Thyroid gland (tissue), 4 donors: ENCODE measurements at places on chromosomes 3 and 15. TPM values are rescaled to one million over a fixed set of nuclear protein-coding genes. Genes with fewer than 3 reads are reported as not detected.

DNA sequence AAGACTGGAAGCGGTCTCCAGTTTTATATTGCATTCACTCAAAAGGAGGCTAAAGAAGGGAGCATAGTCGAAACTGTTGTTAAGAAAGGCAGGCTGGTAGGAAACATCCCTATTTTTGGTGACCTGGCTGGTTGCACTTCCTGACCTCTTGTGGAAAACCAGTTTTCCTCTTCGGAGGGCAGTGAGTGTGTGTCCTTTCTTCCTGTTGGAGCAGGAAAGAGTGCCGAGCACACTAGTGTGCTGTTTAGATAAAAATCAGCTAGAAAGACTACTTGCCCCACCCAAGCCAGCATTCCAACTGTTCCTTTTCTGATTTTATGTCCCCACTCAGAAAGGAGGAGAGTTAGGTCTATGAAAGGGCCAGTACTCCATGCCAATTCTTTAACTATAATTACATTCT is 65.1 kb upstream of the CCR4 start:
- no peaks in the 10 kb centered on the region for H3K27me3 ChIP-seq
- no peaks in the 10 kb centered on the region for H3K36me3 ChIP-seq
- H3K4me1 ChIP-seq: no peaks in the 10 kb centered on the region
- H3K27ac ChIP-seq: no peak overlapping the region
- DNase-seq: no peak
- H3K4me3 ChIP-seq: no peak overlapping the region

DNA sequence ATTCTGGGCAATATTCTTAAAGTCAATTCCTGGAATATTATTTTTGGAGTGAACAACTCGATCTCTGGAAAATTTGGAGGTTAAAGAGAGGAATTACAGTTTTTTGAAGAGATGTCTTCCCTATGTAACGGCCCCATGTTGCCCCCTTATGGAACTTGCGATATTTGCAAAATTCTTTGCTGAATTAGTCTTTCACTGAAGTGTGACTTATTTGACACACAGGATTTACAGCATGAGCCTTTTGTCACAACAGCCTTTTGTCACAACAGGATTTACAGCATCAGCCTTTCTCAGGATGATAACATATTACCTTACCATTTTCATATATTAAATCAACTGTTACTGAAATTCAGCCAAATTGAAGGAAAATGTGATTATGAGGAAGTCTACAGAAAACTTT is 37.8 kb upstream of the SPTSSB start:
- H3K27ac ChIP-seq: no peak overlapping the region
- no peaks in the 10 kb centered on the region for H3K4me1 ChIP-seq
- H3K27me3 ChIP-seq: no peaks in the 10 kb centered on the region
- no peaks in the 10 kb centered on the region for H3K36me3 ChIP-seq
- DNase-seq: peak; percentile 3
- H3K4me3 ChIP-seq: no peak overlapping the region

Gene GPR156
- total RNA-seq: not detected

Gene ARGFX
- not detected for total RNA-seq

- no peaks in the 10 kb centered on the region for H3K27me3 ChIP-seq
- no peaks in the 10 kb centered on the region for H3K36me3 ChIP-seq
- H3K4me1 ChIP-seq: no peaks in the 10 kb centered on the region
- no peak overlapping the region for H3K27ac ChIP-seq
Measured at GRCh38 chr3:7238565-7239295, 377.8 kb downstream of the GRM7 start.

- no peak within 1 kb of the TSS for H3K4me3 ChIP-seq
- DNase-seq: no peak
- H3K36me3 ChIP-seq: no peaks in the 10 kb centered on the region
- no peak within 1 kb of the TSS for H3K27ac ChIP-seq
Measured at GRCh38 chr3:108822123-108822897, at the start of gene TRAT1. Gene TRAT1, plus strand, starts transcription at chr3:108822786. Its CDS starts 142 bp downstream, at chr3:108822928.

- H3K27ac ChIP-seq: no peak overlapping the region
- peaks cover 5% of the 10 kb centered on the region for H3K4me1 ChIP-seq
- no peaks in the 10 kb centered on the region for H3K27me3 ChIP-seq
Measured at GRCh38 chr3:17259685-17260084, 374.9 kb downstream of the PLCL2 start.

GRCh38 chr3:159169828-159170227 is 368.0 kb downstream of the MFSD1 start:
- H3K27me3 ChIP-seq: no peaks in the 10 kb centered on the region
- no peak for DNase-seq
- H3K4me3 ChIP-seq: no peak overlapping the region
- no peaks in the 10 kb centered on the region for H3K4me1 ChIP-seq
- H3K36me3 ChIP-seq: no peaks in the 10 kb centered on the region

DNA sequence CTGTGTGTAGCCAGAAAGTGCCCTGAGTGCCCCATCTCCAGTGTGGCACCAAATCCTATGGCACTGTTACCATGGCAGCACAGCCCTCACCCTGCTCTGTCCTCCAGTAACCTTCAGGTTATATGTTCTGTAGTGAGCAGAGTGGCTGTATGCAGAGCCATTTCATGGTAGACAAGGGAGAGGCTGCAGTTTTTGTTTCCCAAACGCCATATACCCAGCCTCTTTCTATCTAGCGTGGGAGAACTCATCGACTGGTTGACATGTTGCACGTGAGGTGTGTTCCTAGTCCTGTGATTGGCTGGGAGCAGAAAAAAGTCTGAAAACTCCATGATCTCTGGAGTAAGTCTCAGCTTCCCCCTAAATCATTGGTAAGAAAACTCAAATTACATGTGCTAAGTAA is 2.0 kb downstream of the SIDT1 start:
- no peaks in the 10 kb centered on the region for H3K27me3 ChIP-seq
- H3K27ac ChIP-seq: no peak overlapping the region
- H3K4me3 ChIP-seq: no peak overlapping the region
- no peaks in the 10 kb centered on the region for H3K36me3 ChIP-seq

DNA sequence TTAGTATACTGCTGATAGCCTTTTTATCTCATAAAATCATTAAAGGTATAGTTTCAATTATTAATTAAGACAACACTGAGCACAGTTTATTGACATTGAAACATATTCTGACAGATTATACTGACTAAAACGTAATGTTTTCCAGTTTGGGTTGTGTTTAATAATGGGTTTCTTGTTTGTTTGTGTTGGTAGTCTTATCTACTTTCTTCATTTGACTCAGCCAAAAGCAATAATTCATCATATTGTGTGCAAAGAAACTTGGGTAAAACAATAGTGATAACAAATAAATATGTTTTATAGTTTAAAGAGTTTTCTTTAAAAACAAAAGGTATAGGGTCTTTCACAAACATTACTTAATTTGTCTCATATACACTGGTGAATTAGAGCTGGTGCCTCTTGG is 629.2 kb upstream of the AGTR1 start:
- H3K36me3 ChIP-seq: no peaks in the 10 kb centered on the region
- H3K4me1 ChIP-seq: no peaks in the 10 kb centered on the region
- no peak overlapping the region for H3K4me3 ChIP-seq
- H3K27ac ChIP-seq: no peak overlapping the region

GRCh38 chr3:172061724-172062184 is 22.4 kb downstream of the FNDC3B start:
- no peaks in the 10 kb centered on the region for H3K27me3 ChIP-seq
- no peaks in the 10 kb centered on the region for H3K36me3 ChIP-seq
- H3K27ac ChIP-seq: peak overlapping the region; percentile 21
- H3K4me1 ChIP-seq: peaks cover 51% of the 10 kb centered on the region
- no peak for DNase-seq

DNA sequence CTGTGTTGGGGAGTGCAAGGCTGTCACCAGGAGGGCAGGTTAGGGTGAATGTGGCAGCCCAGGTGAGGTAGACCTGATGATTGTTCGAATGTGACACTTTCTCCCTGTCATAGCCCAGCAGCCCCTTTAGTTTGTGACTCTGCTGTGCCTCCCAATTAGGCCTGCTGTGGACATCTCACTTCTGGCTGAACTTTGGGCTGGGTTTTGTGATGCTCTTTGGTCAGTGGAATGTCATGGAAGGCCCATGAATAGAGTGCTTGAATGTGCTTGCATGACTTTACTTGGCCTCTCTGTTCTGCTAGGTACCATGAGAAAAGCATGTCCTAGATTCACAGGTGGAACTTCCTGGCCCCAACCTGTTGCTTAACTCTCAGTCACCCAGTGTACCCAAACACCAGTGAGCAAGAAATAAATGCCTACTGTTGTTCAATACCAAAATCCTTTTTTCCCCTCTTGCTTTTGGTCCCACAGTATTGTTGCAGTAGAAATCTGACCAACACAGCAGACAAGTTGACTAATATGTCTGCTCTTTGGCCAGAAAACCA is 249.7 kb downstream of the PTPRG start:
- DNase-seq: no peak
- H3K4me3 ChIP-seq: no peak overlapping the region
- no peaks in the 10 kb centered on the region for H3K27me3 ChIP-seq
- no peaks in the 10 kb centered on the region for H3K36me3 ChIP-seq
